ENCODE measurements at places on chromosomes 5 and 9. TPM values are rescaled to one million over a fixed set of nuclear protein-coding genes. Genes with fewer than 3 reads are reported as not detected.

The LRRC19 gene
- total RNA-seq = 130 TPM

The PCDHA1 gene
- total RNA-seq = not detected

The HMCN2 gene
- 20.1 TPM for total RNA-seq

The ABHD17B gene
- total RNA-seq = 20.6 TPM

The LCN10 gene
- 0.11 TPM for total RNA-seq

The ZNF189 gene
- 9.3 TPM for total RNA-seq

The ESM1 gene
- total RNA-seq = not detected

The SPINK6 gene
- 0.45 TPM for total RNA-seq

The AJM1 gene
- 11.5 TPM for total RNA-seq

The OR1J2 gene
- total RNA-seq = not detected

The CSF1R gene
- total RNA-seq = 26.1 TPM

The PTGES gene
- 2.6 TPM for total RNA-seq

The GZMA gene
- 5.7 TPM for total RNA-seq

Measured in colonic mucosa (tissue), 4 donors.